ENCODE measurements at places on chromosomes 2 and 18. TPM values are rescaled to one million over a fixed set of nuclear protein-coding genes. Genes with fewer than 3 reads are reported as not detected.

The SLC38A11 gene
- not detected for total RNA-seq

The CDH19 gene
- under 0.01 TPM for total RNA-seq

The TRABD2A gene
- 0.17 TPM for total RNA-seq

The NYAP2 gene
- not detected for total RNA-seq

The SRD5A2 gene
- not detected for total RNA-seq

The ZAP70 gene
- total RNA-seq = 0.34 TPM

The MEIS1 gene
- total RNA-seq = 3.5 TPM

The TBC1D8 gene
- total RNA-seq = 89.3 TPM

The ACKR3 gene
- total RNA-seq = 6.4 TPM

The MBOAT2 gene
- 10.1 TPM for total RNA-seq

The MAL gene
- not detected for total RNA-seq
